ENCODE measurements at places on chromosomes 4 and X. TPM values are rescaled to one million over a fixed set of nuclear protein-coding genes. Genes with fewer than 3 reads are reported as not detected.

DNA sequence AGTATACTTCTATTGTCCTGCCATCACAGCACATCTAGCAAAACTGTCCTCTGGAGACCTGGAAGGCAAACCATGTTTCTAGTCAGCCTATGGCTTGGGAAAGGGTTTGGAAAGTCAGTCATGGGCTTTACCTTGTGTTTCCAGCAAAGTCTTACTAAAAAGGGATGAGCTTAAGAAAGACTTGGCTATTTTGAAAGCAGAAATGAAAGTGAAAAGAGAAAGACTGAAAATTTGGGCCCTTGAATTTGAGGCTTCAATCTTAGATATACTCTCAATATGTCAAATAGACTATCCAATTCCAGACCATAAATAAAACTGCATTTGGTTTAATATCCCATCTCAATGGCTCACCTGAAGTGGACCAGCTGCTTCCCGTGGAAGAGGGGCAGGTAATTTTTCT is 127.9 kb downstream of the ZNF330 start:
- no peak for DNase-seq
- H3K4me3 ChIP-seq, result no peak overlapping the region
- no peaks in the 10 kb centered on the region for H3K27me3 ChIP-seq
- H3K27ac ChIP-seq, result no peak overlapping the region
- H3K36me3 ChIP-seq, result no peaks in the 10 kb centered on the region
- no peaks in the 10 kb centered on the region for H3K4me1 ChIP-seq

DNA sequence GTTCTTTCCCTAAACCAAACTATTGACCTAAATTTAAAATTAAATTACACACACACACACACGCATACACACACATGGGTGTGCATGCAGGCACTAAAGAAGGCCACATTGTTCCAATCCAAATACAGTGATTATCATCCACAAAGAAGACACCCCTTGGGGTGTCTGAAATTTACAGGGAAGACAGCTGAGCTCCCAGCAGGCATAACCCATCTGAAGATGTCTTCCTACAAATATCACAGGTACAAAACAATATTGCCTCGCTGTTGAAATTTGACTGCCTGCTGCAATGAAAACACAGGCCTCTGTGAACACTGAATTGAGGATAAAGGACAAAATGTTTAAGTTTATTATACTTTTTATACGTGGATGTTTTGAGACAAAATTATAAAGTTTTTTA is 50.2 kb upstream of the SLC7A11 start:
- H3K36me3 ChIP-seq, result no peaks in the 10 kb centered on the region
- no peak overlapping the region for H3K27ac ChIP-seq
- no peaks in the 10 kb centered on the region for H3K4me1 ChIP-seq
- no peak overlapping the region for H3K4me3 ChIP-seq
- no peak for DNase-seq
- H3K27me3 ChIP-seq, result no peaks in the 10 kb centered on the region

The GPR173 gene
- 8.4 TPM for total RNA-seq

GRCh38 chr4:175376287-175376977 is 435.6 kb downstream of the GPM6A start:
- H3K4me1 ChIP-seq, result no peaks in the 10 kb centered on the region
- no peaks in the 10 kb centered on the region for H3K36me3 ChIP-seq
- H3K4me3 ChIP-seq, result no peak overlapping the region
- no peaks in the 10 kb centered on the region for H3K27me3 ChIP-seq
- H3K27ac ChIP-seq, result no peak overlapping the region
- DNase-seq, result no peak

DNA sequence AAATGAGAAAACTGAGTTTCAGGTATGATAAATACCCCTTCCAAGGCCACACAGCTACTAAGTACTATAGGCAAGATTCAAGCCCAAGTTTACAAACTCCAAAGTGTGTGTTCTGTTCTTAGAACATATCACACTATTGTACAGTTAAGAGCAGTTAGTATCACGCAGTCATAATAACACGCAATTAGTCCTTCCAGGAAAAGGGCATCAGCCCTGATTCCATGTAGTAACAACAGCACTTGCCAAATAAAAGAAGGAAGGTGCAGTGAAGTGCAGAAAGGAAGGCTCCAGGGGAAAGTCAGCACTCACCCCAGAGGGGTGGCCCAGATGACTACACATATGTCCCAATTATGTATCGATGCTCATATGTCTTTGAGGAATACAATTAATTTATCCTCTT is 4.4 kb downstream of the TASL start:
- H3K27me3 ChIP-seq, result no peaks in the 10 kb centered on the region
- H3K4me1 ChIP-seq, result no peaks in the 10 kb centered on the region
- no peak for DNase-seq
- no peaks in the 10 kb centered on the region for H3K36me3 ChIP-seq
- no peak overlapping the region for H3K4me3 ChIP-seq

The GC gene
- not detected for total RNA-seq

GRCh38 chr4:74166135-74166534 is 8.2 kb downstream of the MTHFD2L start:
- no peak for DNase-seq
- H3K36me3 ChIP-seq, result no peaks in the 10 kb centered on the region
- H3K4me1 ChIP-seq, result no peaks in the 10 kb centered on the region
- H3K4me3 ChIP-seq, result no peak overlapping the region
- no peak overlapping the region for H3K27ac ChIP-seq

DNA sequence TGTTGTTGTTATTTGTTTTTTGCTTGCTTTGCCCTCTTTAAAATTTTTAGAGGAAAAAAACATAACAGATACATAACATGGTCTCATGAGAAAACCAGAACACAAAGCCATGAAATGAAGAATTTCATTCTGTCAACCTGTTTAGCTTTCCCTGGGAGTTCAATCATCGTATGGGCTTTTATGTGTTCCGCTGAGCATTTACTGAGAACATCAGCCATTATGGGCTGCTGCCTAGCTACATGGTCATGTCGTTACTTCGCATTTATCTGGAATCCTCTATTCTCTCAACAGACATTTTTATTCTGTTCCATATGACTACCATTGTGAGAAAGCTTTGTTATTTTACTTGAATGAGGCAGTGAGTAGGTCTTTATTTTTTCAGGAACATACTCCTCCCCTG is 51.4 kb downstream of the NDST3 start:
- no peaks in the 10 kb centered on the region for H3K36me3 ChIP-seq
- no peaks in the 10 kb centered on the region for H3K4me1 ChIP-seq
- no peak overlapping the region for H3K27ac ChIP-seq
- H3K4me3 ChIP-seq, result no peak overlapping the region
- H3K27me3 ChIP-seq, result no peaks in the 10 kb centered on the region

The RPS6KA6 gene
- 11.8 TPM for total RNA-seq

The OCIAD2 gene
- total RNA-seq, result 11.2 TPM

GRCh38 chr4:76535603-76536372 is 100.8 kb downstream of the SHROOM3 start:
- no peaks in the 10 kb centered on the region for H3K4me1 ChIP-seq
- no peak overlapping the region for H3K27ac ChIP-seq
- no peak overlapping the region for H3K4me3 ChIP-seq
- H3K27me3 ChIP-seq, result no peaks in the 10 kb centered on the region
- DNase-seq, result no peak

The MSX1 gene
- total RNA-seq, result 22.8 TPM

The NEUROG2 gene
- total RNA-seq, result not detected

The GUCY1A1 gene
- 35.4 TPM for total RNA-seq

The UGT2B11 gene
- not detected for total RNA-seq

- no peaks in the 10 kb centered on the region for H3K36me3 ChIP-seq
- H3K27ac ChIP-seq, result no peak overlapping the region
- H3K27me3 ChIP-seq, result no peaks in the 10 kb centered on the region
- no peak for DNase-seq
- H3K4me1 ChIP-seq, result no peaks in the 10 kb centered on the region
Measured at GRCh38 chr4:23805450-23805851, 84.4 kb downstream of the PPARGC1A start.

DNA sequence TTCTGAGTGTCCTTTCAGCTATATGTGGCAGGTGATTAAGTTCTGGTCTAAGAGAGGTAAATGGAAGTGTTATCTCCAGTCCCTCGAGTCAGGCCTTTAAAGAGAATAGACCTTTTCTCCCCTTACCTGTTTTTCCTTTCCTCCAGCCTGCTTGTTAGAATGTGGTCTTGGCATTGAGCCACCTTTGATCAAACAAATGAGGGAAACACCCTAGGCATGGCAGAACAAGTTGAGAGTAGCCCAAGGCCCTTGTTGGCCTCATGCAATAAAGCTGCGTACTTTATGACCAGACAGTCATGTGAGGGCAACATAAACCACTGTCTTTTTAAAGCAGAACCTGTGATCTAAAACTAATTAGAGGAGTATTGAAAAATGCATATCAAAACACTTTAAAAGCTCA is 13.2 kb upstream of the IL13RA2 start:
- DNase-seq, result no peak
- H3K4me1 ChIP-seq, result no peaks in the 10 kb centered on the region

DNA sequence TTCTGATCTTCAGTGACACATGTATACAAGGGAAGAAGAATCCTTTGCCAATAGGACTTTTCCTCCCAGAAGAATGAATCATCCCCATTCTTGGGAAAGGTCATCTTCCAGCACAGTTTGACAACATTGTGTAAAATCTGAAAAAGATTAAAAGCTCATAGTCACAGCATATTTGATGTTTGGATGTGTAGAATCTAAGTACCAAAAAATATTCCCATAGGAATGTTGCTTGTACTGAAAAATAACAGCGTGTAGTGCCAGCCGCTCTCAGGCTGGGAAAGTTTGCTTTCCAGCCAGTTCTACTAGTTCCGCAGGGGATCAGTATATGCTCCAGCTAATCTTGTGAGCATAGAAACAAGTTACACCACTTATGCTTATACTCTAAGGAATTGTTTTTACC is 74.7 kb upstream of the IL13RA1 start:
- H3K27ac ChIP-seq, result no peak overlapping the region
- DNase-seq, result no peak
- H3K36me3 ChIP-seq, result no peaks in the 10 kb centered on the region
- no peaks in the 10 kb centered on the region for H3K27me3 ChIP-seq
- H3K4me1 ChIP-seq, result no peaks in the 10 kb centered on the region

The COMMD8 gene
- total RNA-seq, result 12.3 TPM

DNA sequence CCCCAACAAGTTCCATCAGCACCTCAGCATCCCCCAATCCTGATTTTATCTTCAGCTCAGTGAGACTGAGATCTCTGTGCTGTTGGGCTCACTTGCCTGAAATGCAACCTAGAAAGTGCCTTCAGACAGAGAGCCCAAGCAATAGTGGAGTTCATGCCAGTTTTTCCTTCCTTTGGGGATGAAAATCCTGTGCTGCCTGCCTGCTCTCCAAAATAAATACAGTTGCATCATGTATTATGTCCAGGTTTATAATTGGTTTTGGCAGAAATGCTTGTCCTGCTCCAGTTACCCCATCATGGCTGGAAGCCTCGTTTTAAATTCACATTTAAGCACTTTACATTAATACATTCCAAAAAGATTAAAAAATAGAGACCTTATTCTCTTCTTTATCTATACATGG is 1865.5 kb upstream of the TENM3 start:
- no peak for DNase-seq
- no peaks in the 10 kb centered on the region for H3K36me3 ChIP-seq
- no peaks in the 10 kb centered on the region for H3K4me1 ChIP-seq
- H3K27me3 ChIP-seq, result no peaks in the 10 kb centered on the region
- no peak overlapping the region for H3K4me3 ChIP-seq
- H3K27ac ChIP-seq, result no peak overlapping the region

DNA sequence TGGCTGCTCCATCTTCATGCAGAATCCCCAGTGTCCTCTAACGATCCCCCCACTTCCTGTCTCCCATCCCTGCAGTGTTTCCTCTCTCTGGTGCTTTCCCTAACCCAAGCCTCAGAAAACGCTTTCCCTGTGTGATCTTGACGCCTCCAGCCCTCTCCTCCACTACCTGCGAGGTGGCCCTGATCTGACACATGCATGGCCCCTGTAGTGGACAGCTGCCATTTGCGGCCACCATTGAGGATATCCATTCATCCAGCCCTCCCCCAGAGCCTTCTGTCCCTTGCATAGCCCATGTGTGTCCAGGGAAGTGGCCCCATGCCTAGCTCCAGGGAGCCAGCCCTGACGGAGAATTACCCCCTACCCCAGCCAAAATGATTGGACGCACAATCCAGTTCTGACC is 3.1 kb downstream of the UBL4A start:
- no peaks in the 10 kb centered on the region for H3K4me1 ChIP-seq
- H3K27me3 ChIP-seq, result no peaks in the 10 kb centered on the region
- no peak overlapping the region for H3K27ac ChIP-seq
- no peak overlapping the region for H3K4me3 ChIP-seq
- DNase-seq, result no peak
- no peaks in the 10 kb centered on the region for H3K36me3 ChIP-seq

DNA sequence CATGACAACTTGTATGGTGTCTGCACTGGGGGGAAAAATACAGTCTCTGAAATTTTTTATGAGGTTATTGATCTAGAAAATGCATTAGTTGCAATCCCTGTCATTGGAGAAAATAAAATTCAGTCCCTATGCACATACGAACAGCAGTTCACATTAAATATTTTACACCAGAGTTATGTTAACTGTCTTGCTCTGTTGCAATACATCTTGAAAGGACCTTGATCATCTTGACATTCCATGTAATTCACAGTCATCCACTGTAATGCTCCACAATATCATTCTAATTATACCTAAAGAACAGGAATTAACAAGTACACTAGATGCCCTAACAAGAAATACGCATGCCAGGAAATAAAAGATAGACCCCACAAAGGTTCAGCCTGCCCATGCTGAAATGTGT is 934.6 kb upstream of the PCDH10 start:
- DNase-seq, result no peak
- H3K27me3 ChIP-seq, result no peaks in the 10 kb centered on the region
- no peaks in the 10 kb centered on the region for H3K36me3 ChIP-seq

DNA sequence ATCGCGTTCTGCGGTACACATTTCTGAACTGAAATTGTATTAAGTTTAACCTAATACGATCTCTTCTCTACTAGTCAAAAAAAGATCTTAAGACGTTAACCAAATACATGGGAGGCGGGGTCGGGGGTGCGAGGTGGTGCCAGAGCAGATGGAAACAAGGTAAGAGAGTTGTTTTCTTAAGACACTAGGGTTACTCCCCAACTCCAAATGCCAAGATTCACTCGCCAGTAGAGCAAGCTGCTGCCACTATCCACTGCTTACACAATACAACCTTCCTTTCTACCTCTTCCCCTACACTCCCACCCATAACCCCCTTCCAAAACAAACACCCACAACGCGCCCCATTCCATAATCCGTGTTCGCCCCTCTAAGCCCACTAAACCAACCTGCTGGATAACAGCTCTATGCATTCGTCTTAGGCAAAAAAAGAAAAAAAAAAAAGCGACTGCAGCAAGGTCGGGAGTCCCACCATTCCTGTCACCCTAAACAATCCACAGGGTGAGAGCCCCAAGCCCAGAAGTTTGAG is 1.3 kb downstream of the LCORL start:
- no peaks in the 10 kb centered on the region for H3K36me3 ChIP-seq
- no peaks in the 10 kb centered on the region for H3K4me1 ChIP-seq
- peak overlapping the region; percentile 92 for H3K4me3 ChIP-seq

The TLR2 gene
- total RNA-seq, result 9.8 TPM

The MANBA gene
- 6.4 TPM for total RNA-seq

- H3K27ac ChIP-seq, result no peak overlapping the region
- H3K4me1 ChIP-seq, result no peaks in the 10 kb centered on the region
- DNase-seq, result no peak
- H3K36me3 ChIP-seq, result no peaks in the 10 kb centered on the region
- H3K4me3 ChIP-seq, result no peak overlapping the region
Measured at GRCh38 chrX:139739138-139739537, 31.2 kb upstream of the MCF2 start.
